GM23338 (cell line): ENCODE measurements at places on chromosomes 2 and 18.
A peak's percentile ranks its signal among the peaks of the same experiment; 100 is the strongest.

GRCh38 chr2:130759906-130760753 lies 4.8 kb downstream of the AMER3 start:
- DNase-seq = no peak

GRCh38 chr2:215396595-215397313 lies 39.1 kb downstream of the FN1 start:
- no peak for DNase-seq

- DNase-seq = peak; percentile 47
Observed at GRCh38 chr2:138779406-138779780, 797 bp downstream of the NXPH2 start.

GRCh38 chr18:80201739-80202138 lies 45.6 kb downstream of the PARD6G start:
- DNase-seq = no peak

DNA sequence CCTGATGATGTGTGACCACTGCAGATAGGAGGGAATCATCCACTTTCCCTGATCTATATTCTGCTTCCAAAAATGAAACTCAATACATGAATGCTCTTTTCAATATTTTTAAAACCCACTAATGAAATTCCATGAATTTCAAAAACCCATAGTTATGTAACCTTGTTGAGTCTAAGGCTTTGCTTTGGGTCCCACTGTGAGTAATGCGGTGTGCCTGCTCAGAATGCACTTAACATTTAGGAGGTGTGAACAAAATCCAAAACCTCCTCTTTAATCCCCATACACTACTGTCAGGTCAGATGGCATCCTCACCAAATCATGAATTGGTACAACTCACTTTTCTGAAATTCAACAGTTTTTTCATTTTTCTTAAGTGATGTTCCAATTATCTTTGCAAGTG lies 50.4 kb downstream of the CCDC93 start:
- DNase-seq = no peak

GRCh38 chr2:119254601-119255080 lies 31.0 kb downstream of the STEAP3 start:
- no peak for DNase-seq
